Kidney (tissue), 22 donors: ENCODE measurements at places on chromosomes 5 and 9. TPM values are rescaled to one million over a fixed set of nuclear protein-coding genes. Genes with fewer than 3 reads are reported as not detected.

DNA sequence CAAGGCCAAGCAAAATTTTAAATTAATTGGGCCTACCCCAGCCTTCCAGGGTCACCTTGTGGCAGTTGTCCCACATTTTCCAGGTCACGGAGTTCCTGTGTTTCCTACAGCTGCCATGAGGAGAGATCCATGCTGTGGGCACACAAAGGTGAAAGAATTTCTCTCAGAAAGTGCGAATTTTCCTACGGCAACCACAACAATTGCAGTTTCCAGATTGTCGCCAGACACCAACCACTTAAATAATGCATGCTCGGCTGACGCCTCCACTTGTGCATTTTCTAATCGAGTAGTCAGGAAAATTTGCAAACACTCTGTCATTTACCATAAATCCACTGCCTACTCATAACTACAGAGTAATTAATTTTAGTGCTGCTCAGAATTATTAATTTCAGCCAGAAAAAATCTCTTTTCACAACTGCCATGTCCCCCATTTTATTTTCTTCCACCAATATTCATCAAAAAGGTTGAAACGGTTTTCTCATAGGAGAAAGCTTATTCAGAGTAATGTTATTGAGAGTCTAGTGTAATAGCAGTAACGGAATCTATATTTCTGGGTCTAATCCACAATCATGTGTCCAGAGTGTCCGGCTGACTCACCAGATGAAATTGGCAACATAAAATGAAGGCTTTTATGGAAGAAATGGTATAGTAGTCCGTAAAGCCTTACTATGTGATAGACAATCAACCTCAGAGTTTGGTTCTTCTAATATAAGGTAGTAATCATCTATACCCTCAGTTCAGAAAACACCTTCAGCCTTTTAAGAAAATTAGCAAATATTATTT, 389.8 kb downstream of the NR2F1-AS1 start:
- peaks cover 4% of the 10 kb centered on the region for H3K4me1 ChIP-seq
- no peak overlapping the region for H3K4me3 ChIP-seq

TAF11L5 gene
- not detected for total RNA-seq

GRCh38 chr5:137572042-137572695, 73.0 kb upstream of the SPOCK1 start:
- no peak overlapping the region for H3K4me3 ChIP-seq
- H3K27ac ChIP-seq, result no peak overlapping the region
- peaks cover 4% of the 10 kb centered on the region for H3K4me1 ChIP-seq

DNA sequence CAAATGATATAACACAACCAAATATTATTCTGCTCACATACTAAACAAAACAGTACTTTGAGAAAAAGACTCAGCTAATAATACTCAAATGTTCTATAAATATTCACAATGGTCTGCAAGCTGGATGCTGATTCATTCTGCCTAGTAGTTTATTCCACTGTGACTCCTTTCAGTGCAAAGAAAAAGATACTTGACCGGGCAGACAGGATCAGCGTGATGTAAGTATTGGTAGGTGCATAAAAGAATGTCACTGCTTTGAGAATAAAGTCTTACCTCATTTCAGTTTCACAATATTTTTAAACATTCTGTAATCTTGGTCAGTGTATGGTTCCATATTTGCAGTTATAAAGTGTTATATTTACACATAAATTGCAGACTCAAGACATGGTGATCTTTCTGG, 223.0 kb upstream of the NUDT12 start:
- H3K36me3 ChIP-seq, result no peaks in the 10 kb centered on the region
- no peaks in the 10 kb centered on the region for H3K4me1 ChIP-seq
- H3K27me3 ChIP-seq, result no peaks in the 10 kb centered on the region

GRCh38 chr5:172743112-172743959, 27.7 kb downstream of the DUSP1 start:
- H3K27ac ChIP-seq, result peak overlapping the region; percentile 25
- no peak overlapping the region for H3K4me3 ChIP-seq
- H3K27me3 ChIP-seq, result no peaks in the 10 kb centered on the region

KCNV2 gene
- not detected for total RNA-seq

GRCh38 chr5:74040065-74040551, 414.1 kb downstream of the ARHGEF28 start:
- H3K36me3 ChIP-seq, result no peaks in the 10 kb centered on the region
- H3K4me1 ChIP-seq, result no peaks in the 10 kb centered on the region
- peak; percentile 71 for DNase-seq
- no peak overlapping the region for H3K4me3 ChIP-seq
- no peaks in the 10 kb centered on the region for H3K27me3 ChIP-seq
- H3K27ac ChIP-seq, result no peak overlapping the region

- H3K36me3 ChIP-seq, result no peaks in the 10 kb centered on the region
- H3K27me3 ChIP-seq, result no peaks in the 10 kb centered on the region
- H3K4me1 ChIP-seq, result no peaks in the 10 kb centered on the region
These were observed 193.8 kb downstream of the SLIT3 start for GRCh38 chr5:169106911-169107706.

SLC9A3 gene
- total RNA-seq, result 10.5 TPM

AJM1 gene
- total RNA-seq, result 5.3 TPM

DNA sequence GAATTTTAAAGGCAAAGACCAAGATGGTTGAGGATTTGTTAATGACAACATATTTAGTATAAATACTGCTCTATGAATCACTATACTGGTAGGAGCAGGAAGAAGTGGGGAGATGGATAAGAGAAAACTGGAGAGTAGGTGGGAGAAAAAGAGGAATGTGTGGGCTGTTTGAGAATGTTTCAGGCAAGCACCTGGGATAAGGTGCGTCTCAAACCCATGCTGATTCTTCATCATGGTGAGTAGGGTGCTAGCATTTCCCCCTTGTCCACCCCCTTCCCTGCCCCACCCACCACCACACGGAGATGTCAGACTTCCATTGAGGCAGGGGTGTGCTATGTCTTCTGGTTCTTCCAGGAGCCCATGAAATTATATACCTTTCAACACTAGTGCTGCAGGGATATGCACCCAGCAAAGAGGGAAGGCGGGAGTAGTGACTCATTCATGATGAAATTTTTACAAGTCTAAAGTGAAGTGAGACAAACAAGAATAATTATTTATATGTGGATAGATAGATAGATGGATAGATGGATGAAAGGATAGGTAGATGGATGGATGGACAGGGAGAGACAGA, 54.3 kb downstream of the MTX3 start:
- H3K27ac ChIP-seq, result no peak overlapping the region
- no peak overlapping the region for H3K4me3 ChIP-seq
- DNase-seq, result no peak
- H3K4me1 ChIP-seq, result no peaks in the 10 kb centered on the region
- no peaks in the 10 kb centered on the region for H3K36me3 ChIP-seq

TMEM215 gene
- total RNA-seq, result not detected

DNA sequence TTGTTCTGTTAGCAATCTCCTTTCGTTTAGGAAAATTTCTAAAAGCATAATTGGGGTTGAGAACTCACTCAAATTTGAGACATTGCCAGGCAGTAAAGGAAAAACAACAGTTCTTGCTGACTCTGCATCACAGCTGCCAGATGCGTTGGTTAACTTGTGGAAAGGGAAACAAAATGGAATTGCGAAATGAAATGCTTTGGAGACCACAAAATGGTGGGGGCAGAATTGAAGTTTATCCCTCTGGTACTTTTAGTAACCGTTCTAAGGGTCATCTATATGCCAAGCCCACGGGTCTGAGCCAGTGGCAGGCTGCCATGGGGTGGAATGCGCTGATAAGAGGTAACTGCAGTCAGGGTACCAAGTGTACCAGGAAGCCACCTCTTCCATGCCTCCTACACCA, 28.6 kb upstream of the SELENOP start:
- no peaks in the 10 kb centered on the region for H3K36me3 ChIP-seq
- no peak overlapping the region for H3K27ac ChIP-seq
- H3K4me3 ChIP-seq, result no peak overlapping the region
- H3K27me3 ChIP-seq, result no peaks in the 10 kb centered on the region
- H3K4me1 ChIP-seq, result peaks cover 21% of the 10 kb centered on the region
- DNase-seq, result peak; percentile 63

DNA sequence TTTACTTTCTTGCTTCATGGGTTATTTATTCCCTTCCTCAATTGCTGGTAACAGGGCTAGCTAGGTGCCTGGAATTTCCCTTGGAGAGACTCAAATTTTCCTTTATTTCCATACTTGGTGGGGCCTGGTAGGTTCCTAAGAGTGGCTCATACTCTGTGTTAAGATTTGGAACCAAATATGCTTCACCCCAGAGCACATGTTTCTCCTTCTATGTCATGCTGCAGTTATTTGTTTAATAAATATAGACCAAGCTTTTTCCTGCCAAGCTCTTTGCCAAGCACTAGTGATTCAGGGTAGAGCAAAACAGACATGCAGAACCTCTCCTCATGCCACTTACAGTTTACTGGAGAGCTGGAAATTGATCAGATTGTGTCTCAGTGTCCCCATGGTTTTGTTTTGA, 290.3 kb upstream of the SGCD start:
- DNase-seq, result no peak
- no peak overlapping the region for H3K4me3 ChIP-seq
- H3K27me3 ChIP-seq, result no peaks in the 10 kb centered on the region
- no peak overlapping the region for H3K27ac ChIP-seq
